ENCODE measurements at places on chromosomes 5 and 9.

DNA sequence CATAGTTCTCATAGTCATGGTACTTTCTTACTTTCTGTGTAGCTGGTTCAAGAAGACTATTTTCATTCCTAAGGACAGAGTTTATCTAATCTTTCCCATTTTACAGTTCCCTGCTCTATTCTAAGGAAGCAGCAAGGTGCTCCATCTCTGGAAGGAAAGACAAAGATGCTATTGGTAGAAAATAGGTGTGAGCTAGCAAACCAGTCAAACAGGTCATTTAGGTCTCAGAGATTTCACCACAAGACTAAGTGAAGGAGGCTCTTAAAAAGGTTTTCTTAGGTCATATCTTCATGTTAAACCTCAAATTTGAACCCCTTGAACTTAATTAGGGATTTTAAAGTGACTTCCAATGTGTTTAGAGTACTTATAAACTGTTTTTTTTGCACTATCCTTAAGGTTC, 62.6 kb downstream of the ADAMTSL1 start:
- no peak for DNase-seq

DNA sequence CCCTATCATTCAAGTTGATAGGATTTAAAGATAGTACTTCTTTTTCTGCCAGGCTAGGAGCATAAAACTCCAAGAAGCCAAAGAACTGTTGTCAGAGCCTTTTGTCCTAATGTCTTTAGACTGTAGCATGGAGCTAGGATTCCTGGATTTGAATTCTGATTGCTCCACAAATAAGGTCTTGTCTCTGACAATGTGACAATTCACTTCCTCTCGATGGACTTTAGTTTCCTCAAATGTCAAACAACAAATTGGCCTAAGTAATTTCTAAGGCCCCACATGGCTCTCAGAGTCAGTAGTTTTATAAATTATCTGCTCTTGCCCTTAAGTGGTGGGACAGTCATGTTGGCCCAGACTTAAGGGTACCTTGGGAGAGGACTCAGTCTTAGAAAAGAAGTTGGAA, 36.7 kb downstream of the RFK start:
- DNase-seq: no peak

DNA sequence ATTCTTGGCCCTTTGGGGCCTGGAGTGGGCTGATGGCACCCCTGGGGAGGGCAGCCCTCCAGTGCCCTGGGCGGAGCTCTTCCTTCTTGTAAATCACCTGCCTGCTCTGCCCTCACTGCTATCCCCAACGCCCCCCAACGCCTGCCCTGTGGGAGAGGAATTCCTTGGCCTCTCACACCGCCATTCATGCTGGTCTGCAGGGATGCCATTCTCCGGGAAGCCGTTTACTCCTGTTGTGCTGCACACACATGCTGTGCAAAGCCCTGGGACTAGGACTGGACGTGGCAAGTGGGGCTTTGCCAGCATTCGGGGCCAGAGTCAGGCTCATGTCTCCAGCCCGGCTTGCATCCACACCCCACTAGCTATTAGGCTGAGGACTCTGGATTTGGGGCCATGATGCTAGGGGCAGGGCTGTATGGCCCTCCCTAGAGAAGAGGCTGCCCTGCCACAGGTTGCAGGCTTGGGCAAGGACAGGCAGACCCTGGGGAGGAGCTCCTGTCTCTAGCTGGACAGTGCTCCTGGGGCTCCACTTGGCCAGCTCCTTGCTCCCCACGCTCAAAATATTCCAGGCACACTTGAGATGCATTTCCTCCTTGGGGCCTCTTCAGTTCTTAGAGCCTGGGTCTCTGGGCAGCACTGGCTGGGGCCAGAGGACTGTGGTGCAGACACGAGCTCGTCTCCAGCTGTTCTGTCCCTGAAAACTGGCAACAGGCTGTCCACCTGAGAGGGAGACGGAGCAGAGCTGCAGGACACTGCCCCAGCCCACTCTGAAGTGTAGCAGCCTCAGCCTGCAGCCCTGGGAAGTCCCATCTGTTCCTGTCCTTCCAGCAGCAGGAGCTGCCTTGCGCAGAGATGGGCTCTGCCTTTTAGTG, 226.9 kb downstream of the CACNA1B start:
- no peak for DNase-seq

DNA sequence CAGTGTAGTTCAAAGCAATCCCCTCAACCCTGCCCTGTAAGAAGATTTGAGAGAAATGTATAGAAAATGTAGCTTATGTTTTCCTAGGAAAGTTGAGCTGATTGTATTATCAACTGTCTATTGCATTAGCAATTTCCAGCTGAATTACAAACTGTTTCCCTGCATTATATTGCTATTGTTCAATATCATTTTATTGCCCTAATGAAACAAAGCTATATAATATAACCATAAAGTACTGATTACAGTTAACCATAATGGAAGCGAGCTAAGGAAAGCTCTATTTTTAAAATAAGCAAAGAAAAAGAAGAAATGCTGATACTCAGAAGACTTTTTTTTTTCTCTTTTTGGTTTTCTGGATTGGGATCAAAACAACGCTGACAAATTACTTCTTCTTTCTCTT, 228.3 kb downstream of the EFNA5 start:
- no peak for DNase-seq

GRCh38 chr9:125150349-125151245, 7.3 kb upstream of the SCAI start:
- no peak for DNase-seq

- DNase-seq: no peak
Measured at GRCh38 chr5:128143911-128144310, 60.3 kb downstream of the SLC12A2 start.

DNA sequence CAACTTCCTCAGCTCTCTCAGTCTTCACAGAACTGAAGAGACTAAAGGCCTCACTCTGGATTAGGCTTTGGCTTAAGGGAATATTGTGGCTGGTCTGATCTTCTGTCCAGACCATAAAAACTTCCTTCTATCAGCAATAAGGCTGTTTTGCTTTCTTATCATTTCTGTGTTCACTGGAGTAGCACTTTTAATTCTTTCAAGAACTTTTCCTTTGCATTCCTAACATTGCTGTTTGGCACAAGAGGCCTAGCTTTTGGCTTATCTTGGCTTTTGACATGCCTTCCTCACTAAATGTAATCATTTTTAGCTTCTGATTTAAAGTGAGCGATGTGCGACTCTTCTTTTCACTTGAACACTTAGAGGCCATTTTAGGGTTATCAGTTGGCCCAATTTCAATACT, 88.7 kb upstream of the ACOT12 start:
- no peak for DNase-seq

- no peak for DNase-seq
Measured at GRCh38 chr5:759111-759751, 25.3 kb downstream of the ZDHHC11B start.

- no peak for DNase-seq
Measured at GRCh38 chr9:89764217-89764616, 159.4 kb downstream of the GADD45G start.

GRCh38 chr9:121607434-121608167, 43.8 kb upstream of the DAB2IP start:
- no peak for DNase-seq

Measured in keratinocyte (primary cell).